Activated naive CD8-positive, alpha-beta T cell treated with anti-CD3 and anti-CD28 coated beads, Interleukin-2, amount 10 ng/mL, durations not matched to agents 7 days and 5 days (primary cell): ENCODE measurements at places on chromosomes 3 and 15. TPM values are rescaled to one million over a fixed set of nuclear protein-coding genes. Genes with fewer than 3 reads are reported as not detected.

- DNase-seq, result no peak
Measured at GRCh38 chr15:100812802-100813201, 66.8 kb upstream of the ALDH1A3 start.

DNA sequence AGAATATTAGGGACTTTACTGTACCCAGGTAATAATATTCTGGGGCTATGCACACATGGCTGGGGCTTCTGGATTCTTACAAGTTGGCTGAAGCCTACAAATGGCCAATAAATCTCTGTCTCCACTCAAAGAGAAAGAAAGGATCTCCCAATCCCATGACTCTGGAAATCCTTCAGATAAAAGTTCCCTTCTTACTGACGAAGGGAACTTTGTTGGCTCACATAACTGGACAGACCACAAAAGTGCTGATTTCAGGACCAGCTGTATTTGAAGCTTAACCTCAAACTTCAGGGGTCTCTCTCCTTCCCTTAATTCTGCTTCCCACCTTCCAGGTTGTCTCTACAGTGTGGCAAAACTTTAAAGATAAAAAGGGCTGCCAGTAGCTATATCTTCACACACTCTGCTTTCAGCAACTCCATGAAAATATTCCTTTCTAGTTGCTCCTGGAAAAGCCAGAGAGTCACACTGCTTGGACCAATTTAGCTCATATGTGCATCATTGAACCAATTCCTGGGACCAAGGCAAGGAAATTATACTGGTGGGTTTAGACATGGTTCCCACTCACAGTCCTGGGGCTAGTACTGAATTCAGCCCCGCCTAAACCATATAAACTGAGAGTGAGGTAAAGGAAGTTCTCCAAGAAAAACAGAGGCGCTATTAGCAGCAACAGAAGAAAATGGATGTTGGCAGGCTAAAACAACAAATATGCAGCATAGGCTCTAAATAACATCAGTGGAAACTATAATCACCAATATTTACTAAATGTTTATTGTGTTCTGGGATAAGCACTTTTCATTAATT lies 290.0 kb upstream of the GADL1 start:
- no peak for DNase-seq

MED12L gene
- total RNA-seq, result 0.68 TPM

CCR8 gene
- 1.1 TPM for total RNA-seq

- no peak for DNase-seq
Measured at GRCh38 chr3:191263365-191263764, 64.3 kb downstream of the OSTN start.

- no peak for DNase-seq
Measured at GRCh38 chr3:176661432-176661964, 535.8 kb downstream of the TBL1XR1 start.

GRCh38 chr15:31476236-31476810 lies 149.7 kb downstream of the KLF13 start:
- DNase-seq, result peak; percentile 10

DNA sequence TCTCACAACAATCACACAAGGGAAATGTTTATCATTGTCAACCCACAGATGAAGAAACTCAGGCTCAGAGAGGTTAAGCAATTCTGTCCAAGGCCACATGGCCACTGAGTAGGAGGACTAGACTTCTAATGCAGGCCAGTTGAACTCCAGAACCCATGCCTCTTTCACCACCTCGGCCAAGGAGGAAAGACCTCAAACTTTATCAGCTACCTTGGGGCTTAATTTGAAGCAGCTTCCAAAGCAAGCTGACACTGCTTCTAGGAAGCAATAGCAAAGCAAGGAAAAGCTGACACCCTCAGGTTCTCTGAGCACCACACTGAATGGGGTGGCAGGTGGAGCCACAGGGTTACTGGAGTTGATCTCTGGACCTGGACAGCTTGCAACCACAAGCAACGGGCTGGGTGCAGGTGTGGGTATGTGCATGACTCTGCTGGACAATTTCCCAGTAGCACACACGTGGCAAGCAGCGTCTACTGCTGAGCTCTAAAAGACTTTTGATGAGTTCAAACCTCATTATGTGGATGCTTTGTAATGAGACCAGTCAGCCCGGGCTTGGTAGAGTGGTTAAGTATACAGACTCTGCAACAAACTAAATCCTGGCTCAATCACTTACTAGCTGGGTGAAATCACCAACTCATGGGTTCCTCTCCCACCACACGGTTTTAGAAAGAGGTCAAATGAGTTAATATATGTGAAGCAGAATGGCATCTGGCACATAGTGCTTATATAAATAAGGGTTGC lies 23.1 kb downstream of the CCNL1 start:
- DNase-seq, result no peak

- no peak for DNase-seq
Measured at GRCh38 chr3:31671451-31671850, 138.7 kb downstream of the STT3B start.

DNA sequence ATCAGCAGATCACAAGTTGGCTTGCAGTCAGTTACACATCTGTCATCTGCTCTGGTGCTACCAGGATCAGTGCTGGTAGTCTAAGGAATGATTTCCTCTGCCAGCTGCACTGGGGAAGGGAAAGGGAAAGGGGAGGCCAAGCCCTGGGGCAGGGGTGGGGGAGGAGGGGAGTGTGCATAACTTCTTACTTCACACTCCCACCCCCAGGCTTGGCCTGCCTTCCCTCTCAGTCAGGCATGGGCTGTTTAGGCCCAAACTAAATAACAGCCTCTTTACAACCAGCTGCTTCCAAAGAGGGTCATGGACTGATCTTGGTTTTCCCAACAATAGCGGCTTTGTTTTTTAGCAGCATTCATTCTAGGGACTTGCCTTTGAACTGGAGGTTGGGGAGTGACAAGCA lies 86.1 kb upstream of the PSMD6 start:
- DNase-seq, result no peak

SUSD5 gene
- total RNA-seq, result not detected

DNA sequence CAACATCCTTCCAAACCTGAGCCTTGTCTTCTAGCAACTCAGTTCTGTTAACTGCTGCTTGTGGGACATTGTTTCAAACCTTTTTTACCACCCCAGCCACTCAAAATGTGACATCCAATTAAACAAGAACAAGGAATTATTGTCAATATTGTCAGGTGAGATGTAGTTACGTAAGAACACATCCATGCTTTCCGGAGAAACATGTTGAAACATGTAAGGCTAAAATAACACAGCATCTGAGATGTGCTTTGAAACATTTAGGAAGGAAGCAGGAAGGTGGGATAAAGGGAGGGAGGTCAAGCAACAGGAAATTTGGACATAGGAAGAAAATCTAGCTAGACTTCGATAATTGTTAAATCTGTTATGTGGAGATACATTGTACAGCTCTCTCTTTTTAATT lies 50.9 kb upstream of the PRICKLE2 start:
- DNase-seq, result no peak

DNA sequence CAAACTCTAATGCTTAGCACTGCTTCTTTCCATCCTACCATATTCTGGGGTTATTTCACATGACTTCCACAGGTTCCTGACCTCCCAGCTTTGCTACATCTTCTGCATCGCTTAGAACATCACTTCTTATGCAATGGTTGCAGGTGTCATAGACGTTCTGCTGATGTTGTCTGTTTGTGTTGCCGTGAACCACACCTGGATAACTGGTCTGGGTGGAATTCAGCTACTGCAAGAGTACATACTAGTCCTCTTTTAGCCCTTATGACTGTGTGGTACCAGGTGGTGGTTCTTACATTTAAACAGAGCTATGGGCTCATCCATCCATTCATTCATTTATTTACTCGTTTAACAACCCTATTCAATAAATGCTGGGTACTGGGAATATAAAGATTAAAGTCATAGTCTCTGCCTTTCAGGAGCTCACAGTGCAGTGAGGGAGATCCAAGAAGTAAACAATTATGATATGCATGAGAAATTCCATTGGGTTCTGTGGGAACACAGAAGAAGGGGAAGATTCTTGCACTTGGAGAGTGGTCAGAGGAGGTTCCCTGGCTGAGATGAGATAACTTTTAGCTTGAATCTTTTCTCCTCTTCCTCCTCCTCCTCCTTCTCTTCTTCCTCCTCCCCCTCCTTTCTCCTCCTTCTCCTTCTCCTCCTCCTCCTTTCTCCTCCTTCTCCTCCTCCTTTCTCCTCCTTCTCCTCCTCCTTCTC lies 30.8 kb downstream of the TMEM45A start:
- DNase-seq, result no peak

PRICKLE2 gene
- total RNA-seq, result not detected

DNA sequence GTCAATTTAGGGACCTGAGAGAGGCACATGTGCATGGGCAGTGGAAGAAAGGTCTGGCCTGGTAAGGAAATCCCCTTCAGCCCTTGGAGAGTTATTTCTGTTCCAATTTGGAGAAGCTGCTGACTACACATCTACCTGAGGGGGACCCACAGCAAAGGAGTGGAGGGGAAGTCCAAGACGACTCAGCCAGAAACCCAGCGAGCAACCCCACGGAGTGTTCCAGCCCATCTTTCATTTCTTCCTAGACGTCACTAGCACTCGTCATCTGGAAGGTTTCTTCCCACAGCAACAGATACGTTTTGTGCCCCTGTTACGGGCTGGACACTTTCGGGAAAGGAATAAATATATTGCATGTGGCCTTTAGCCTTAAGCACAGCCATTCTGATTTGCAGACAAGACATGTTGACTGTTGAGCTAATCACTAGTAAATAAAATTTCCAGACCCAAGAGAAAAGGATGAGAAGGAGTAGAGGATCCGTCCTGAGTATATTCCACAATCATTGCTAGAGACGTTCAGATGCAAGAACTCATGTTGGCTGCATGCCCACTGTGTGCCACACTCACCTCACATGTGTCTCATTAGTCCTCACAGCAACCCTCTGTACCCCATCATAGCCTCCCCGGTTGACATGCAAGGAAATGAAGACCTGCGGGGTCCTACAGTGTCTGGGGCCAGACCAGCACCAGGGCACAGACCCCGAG lies 7.8 kb upstream of the FAM174B start:
- no peak for DNase-seq

GP5 gene
- 2.3 TPM for total RNA-seq

DNA sequence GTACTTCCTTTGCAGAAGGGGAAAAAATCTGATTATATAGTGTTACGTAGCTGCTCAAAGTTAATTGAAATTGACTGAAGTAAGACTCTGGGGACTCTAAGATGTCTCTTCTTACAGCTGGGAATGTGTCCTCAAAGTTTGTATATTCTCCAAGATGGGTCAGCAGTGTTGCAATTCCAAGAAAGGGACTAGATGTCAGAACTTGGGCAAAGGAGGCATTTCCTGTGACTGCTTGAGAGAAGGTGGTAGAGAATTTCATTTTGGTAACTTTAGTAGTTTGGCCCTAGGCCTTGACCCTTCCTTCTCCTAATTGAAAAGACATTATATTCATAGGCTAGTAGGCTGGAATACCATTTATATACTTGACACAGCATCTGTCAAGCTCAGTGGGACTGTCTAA lies 33.9 kb downstream of the PTPRG start:
- no peak for DNase-seq

GRCh38 chr3:126837773-126838172 lies 133.7 kb downstream of the CHCHD6 start:
- DNase-seq, result no peak

DNA sequence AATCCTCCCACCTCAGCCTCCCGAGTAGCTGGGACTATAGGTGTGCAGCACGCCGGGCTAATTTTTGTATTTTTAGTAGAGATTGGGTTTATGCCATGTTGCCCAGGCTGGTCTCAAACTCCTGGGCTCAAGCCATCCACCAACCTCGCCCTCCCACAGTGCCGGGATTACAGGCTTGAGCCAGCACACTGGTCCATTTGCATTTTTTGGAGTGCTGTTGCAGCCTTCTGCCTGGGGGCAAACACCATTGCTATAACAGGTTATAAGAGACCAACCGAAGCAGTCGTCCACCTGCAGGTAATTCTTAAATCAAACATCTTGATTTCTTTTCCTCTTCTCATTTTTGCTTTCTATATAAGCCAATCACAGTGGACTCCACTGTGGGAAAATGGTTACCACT lies 27.7 kb downstream of the ACKR4 start:
- DNase-seq, result no peak

BFSP2 gene
- total RNA-seq, result not detected

GRCh38 chr3:99696497-99696896 lies 58.1 kb downstream of the COL8A1 start:
- DNase-seq, result no peak

DNA sequence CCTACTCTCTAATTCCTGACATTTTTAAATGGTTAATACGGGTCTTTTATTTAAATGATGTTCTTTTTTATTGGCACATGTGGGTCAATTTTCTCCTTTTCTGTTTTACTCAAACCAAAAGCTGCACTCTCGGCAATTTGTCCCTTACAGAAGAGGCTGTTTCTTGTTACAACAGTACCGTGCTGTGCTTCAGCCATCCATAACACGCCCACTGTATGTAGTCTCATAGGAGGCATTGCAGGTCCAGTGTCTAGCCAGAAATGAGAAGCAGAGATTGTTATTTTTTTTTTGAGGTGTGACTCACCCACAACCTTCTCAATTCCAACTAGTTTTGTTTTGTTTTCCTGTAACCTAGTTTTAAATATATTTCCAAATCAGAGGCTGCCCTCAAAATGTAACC lies 164.6 kb downstream of the GMNC start:
- no peak for DNase-seq

DNA sequence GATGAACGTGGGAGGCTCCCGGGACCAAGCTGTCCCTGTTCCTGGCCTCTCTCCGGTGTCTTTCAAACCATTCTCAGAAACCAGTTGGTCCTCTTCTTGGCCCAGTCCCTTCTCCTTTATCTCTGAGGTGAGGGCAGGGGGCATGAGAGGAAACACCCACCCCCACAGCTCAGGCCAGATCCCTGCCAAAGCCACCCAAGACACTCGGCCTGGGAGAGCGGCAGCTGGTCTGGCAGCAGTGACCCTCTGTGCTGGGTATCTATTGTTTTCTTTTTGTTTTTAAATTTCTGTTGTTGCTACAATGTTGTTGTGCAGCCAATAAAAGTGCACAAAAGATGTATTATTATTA lies 27.3 kb downstream of the ACSBG1 start:
- DNase-seq, result no peak

GOLGA8O gene
- total RNA-seq, result 13.9 TPM

DNA sequence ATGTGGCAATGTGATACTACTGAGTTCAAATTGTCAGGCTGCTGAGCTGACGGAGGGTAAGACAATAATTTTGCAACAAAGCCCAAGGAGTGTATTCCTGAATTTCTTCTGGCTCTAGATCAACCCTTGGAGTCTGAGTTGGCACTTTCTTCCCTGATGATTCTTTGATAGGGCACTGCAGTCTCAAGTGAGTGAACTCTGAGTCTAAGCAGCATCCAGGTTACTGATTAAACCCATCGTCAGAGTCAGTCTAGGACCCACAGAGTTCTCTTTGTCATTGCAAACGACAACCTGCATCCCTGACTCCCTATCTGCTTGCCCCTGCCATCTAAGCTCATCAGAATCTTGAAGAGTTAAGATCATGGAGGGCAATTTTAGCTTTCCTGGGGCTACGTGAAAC lies 58.6 kb downstream of the MME start:
- DNase-seq, result no peak

RSL24D1 gene
- total RNA-seq, result 90.8 TPM

TMEM39A gene
- total RNA-seq, result 35.0 TPM

TM4SF18 gene
- total RNA-seq, result not detected

GRCh38 chr3:161270991-161271390 lies 49.9 kb downstream of the NMD3 start:
- DNase-seq, result no peak

DNA sequence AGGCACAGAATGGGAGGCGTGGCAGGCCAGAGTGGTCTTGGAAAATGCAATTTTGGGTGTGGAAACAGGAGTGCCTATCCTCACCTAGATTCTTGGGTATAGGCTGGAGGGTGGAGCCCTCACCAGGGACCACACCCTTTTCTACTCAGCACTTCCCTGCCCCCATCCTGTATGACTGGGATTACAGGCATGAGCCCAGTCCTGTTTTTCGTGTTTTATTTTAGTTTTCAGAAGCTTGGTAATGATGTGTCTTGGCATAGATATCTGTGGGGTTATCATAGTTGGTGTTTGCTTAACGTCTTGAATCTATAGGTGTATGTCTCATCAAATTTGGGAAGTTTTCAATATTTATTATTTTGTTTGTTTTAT lies 248.7 kb upstream of the CBLB start:
- DNase-seq, result no peak
